ENCODE measurements at places on chromosomes 5 and 9.
A peak's percentile ranks its signal among the peaks of the same experiment; 100 is the strongest.

DNA sequence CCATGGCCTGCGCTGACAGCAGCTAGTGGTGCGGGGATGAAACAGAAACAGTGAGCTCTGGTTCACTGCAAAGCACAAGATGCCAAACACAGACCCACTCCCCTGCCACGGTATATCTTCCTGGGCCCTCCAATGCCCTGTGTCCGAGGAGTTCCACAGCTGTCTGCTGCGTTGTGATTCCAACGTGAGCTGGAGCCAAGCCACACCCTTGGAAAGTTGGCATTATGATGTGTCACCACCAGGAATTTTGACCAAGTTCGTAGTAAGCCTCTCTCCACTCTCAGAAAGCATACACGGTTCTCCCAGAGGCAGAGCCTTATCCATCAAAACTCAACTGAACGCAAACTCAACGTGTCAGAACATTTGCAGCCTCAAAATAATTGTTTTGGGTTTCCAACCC is 55.6 kb downstream of the MACROH2A1 start:
- DNase-seq = no peak

GRCh38 chr5:120817044-120817985 is 353.2 kb downstream of the PRR16 start:
- no peak for DNase-seq

DNA sequence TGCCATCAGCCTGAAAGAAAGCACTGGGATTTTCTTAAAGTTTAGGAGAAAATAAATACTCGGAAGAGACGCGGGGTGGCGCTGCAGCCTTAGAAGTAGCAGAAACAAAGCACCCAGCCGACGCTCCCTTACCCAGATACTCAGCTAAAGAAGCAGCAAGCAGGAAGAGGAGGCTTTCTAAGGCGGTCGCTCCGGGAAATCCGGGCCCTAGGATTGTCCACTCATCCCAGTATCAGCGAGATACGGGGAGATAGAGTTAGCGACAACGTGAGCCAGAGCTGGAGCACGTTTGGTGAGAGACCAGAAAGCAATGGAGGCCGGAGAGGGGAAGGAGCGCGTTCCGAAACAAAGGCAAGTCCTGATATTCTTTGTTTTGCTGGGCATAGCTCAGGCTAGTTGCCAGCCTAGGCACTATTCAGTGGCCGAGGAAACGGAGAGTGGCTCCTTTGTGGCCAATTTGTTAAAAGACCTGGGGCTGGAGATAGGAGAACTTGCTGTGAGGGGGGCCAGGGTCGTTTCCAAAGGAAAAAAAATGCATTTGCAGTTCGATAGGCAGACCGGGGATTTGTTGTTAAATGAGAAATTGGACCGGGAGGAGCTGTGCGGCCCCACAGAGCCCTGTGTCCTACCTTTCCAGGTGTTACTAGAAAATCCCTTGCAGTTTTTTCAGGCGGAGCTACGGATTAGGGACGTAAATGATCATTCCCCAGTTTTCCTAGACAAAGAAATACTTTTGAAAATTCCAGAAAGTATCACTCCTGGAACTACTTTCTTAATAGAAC is at the start of gene PCDHB2:
Gene PCDHB2, plus strand, starts transcription at position 135 of the 782 bp plus-strand sequence. Its CDS starts 176 bp downstream, at position 311.
- DNase-seq = no peak

DNA sequence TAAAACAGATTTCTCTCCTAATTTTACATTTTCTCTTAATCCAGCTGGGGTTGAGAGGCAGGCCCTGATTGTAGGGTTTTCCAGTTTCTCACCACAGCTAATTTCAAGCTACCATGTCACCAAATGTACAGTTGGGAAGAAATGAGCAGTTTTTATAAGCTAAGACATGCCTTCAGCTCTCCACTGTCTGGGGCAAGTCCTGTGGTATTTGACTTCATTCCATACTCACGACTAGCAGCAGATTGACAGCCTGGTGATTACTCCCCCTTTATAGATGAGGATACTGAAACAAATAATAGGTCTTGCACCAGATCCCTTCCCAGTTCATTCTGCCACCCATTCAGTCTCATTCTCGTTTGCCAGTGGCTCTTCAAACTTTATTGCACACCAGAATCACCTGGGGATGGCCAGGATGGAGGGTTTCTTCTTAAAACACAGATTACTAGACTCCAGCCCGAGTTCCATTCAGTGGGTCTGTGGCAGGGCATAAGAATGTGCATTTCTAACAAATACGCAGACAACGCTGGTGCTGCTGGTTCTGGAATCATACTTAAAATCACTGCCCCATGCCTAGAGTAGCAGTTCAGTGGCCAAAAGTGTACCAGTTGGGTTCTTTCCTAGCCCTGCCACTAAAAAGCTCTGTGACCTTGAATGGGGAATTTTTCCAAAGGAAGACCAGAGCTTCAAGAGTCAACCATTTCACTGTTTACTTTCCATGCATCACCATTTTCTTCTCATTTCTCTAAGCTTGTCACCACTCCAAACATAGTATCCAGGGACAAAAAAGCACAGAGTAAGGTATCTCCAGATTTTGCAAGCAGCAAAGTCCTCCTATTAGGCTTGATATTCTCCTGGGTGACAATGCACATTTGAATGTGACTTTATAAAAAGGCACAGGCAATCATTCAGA is 64.3 kb downstream of the CSNK1A1 start:
- no peak for DNase-seq

GRCh38 chr5:166018716-166019115 is 2272.7 kb upstream of the WWC1 start:
- no peak for DNase-seq

DNA sequence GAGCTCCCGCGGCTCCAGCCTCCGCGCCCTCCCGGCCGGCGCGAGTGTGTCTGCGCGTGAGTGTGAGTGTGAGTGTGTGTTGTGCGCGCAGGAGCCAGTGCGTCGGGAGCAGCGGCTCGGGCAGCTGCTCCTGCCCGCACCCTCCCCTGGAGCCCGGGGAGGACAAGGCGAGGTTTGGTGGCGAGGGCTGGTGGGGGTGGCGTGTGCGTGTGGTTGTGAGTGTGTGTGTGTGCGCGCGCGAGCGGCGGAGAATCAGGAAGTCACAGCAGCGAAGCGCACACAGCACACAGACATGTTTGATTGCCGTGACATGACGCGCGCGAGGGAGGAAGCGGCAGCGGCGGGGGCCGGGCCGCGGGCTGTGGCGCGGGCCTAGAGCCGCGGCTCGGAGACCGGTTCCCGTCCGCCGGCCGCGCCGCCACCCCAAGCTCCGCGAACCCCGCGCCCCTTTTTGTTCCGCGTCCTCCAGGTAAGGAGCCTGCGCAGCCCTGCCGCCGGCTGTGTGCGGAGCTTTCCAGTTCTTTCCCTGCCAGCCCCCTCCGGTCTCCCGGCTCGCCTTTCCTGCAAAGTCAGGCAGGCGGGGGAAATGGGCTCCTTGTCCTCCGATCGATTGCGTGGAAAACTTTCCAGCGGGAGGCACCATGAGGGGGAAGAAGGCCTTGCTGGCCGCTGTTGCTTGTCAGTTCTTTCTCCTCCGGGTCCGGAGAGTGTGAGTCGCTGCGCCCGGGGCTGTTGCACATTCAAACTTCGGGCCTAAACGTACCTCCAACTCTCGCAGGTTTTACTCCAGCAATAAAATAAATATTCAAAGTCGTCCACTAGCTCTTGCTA is 2.4 kb downstream of the SMARCA2 start:
- DNase-seq = no peak

- no peak for DNase-seq
These were observed 392.2 kb upstream of the KLF4 start for GRCh38 chr9:107881626-107882300.

- no peak for DNase-seq
These were observed 157.6 kb downstream of the CD180 start for GRCh38 chr5:67038817-67039603.

- DNase-seq = no peak
These were observed 1013.6 kb downstream of the CDH9 start for GRCh38 chr5:26024774-26025173.

GRCh38 chr9:111831371-111832108 is 36.8 kb upstream of the SHOC1 start:
- DNase-seq = no peak

GRCh38 chr9:137366445-137366810 is 56.5 kb downstream of the EXD3 start:
- no peak for DNase-seq

DNA sequence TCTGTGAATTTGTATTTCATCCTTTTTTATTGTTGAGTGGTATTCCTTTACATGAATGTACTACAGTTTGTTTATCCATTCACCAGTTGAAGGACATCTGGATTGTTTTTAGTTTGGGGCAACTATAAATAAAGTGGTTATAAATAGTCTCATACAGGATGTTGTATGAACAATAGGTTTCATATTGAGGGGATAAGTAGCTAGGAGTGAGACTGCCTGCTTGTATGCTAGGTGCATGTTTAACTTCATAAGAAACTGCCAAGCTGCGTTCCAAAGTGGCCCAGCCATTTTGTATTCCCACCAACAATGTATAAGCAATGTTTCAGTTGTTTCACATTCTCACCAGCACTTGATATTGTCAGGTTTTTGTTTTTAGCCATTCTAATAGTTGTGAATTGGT is 21.5 kb downstream of the OTULINL start:
- DNase-seq = no peak

- DNase-seq = no peak
These were observed 307.9 kb upstream of the SMARCA2 start for GRCh38 chr9:1707291-1707690.

DNA sequence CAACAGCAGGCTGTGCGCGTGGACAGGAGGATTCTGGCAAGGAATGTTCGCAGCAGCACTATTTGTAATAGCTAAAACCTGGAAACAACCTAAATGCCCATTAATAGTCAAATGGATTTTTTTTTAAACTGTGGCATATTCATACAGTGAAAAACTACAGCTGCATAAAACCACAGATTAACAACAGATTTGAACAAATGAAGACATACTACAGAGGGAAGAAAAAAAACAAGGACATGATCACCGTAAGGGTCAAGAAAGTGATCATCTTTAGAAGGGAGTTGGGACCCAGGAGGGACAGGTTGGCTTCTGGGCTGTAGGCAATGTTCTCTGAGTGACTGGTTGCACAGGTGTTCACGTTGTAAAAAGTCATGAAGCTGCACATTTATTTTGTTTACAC is 1.2 kb upstream of the TMOD1 start:
- no peak for DNase-seq

DNA sequence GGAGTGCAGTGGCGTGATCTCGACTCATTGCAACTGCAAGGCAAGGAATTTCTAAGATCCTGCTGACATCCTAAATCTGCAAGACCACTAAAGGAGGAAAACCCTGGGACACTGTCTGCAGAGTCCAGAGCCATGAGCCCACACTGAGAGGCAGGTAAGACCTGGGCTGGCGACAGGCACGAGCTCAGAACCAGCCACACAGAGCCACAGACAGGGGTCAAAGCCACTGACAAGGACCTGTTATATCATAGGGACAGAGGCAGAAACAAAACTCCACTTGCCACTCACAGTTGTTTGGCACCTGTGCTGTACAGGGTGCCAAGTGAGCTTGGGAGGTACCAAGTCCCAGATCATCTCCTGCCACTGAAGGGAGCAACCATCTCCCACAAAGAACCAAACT is 34.2 kb downstream of the IPPK start:
- no peak for DNase-seq

- DNase-seq = peak; percentile 28
These were observed 27.5 kb downstream of the FSD1L start for GRCh38 chr9:105475302-105475701.

DNA sequence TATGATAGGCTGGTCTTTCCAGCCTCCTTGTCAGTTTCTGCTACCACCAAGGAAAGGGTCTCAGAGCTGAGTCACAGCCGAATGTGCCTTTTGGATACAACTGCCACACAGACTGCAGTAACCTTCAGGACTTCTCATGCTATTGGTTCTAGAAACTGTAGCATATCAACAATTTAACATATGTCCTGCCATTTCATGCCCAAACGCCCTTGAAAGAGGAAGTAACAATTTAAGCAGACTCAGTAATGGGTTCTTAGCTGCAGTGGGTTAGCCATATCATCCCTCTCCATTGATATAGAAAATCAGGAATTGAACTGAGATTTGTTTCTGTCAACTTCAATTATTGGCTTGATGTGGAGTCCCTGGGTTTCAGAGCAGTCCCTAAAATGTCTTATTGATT is 4.1 kb upstream of the CLK4 start:
- DNase-seq = no peak

GRCh38 chr5:119333421-119333851 is 22.4 kb upstream of the TNFAIP8 start:
- no peak for DNase-seq

DNA sequence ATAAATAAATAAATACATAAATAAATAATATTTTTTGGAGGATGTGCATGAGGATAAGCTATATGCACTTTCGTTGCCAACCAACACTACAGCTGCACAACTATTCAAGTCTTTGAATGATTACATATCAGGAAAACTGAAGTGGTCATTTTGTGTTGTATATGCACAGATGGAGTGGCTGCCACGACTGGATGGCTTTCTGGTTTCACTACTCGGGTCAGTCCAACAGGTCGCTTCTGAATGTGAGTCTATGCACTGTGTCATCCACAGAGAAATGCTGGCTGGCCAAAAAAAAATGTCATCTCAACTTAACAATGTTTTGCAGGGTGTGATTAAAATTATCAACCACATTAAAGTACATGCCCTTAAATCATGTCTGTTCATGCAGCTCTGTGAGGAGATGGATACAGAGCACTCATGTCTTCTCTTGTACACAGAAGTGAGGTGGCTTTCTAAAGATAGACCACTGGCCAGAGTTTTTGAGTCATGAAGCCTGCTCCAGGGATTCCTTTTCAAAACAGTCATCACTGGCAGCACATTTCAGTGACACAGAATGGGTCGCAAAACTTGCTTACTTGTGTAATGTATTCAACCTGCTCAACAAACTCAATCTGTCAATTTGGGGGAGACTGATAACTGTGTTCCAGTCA is 589.8 kb upstream of the CYLC2 start:
- DNase-seq = no peak

DNA sequence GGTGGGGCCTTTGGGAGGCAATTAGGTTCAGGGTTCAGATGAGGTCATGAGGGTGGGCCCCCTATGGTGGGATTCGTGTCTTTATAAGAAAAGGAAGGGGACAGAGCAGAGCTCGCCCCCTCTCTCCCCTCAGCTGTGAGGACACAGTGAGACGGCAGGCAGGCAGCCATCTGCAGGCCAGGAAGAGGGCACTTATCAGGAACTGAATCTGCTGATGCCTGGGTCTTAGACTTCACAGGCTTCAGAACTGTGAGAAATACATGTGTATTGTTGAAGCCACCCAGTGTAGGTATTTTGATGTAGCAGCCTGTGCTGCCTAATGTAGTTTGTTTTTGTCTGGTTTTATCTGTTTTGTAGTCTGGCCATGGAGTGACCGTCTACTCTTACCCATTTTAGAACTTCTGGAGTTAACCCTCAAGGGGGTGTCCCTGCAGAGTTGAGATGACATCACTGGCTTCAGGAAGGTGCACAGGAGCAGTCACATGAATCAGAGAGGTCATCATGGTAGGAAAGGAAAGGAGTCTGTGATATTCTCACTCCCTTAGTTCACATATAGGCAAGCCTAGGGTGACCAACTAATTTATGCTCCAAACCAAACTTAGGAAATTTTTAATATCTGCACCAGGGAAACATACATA is 71.0 kb downstream of the LRRC70 start:
- DNase-seq = no peak

GRCh38 chr5:78597068-78597973 is 51.3 kb downstream of the LHFPL2 start:
- DNase-seq = no peak

All from astrocyte of the cerebellum (primary cell).